Cardiac muscle cell (in vitro differentiated cells and primary cell): ENCODE measurements at places on chromosomes 11 and 22. TPM values are rescaled to one million over a fixed set of nuclear protein-coding genes. Genes with fewer than 3 reads are reported as not detected.

GRCh38 chr22:22770280-22770871 is 117.2 kb upstream of the IGLL5 start:
- no peaks in the 10 kb centered on the region for H3K4me1 ChIP-seq
- DNase-seq = peak; percentile 44
- H3K27ac ChIP-seq = no peak overlapping the region
- H3K27me3 ChIP-seq = no peaks in the 10 kb centered on the region

GRCh38 chr11:29263971-29264682 is 752.7 kb downstream of the KCNA4 start:
- no peaks in the 10 kb centered on the region for H3K27me3 ChIP-seq
- no peaks in the 10 kb centered on the region for H3K4me1 ChIP-seq
- H3K27ac ChIP-seq = no peak overlapping the region

- peak overlapping the region; percentile 58 for H3K27ac ChIP-seq
- no peak overlapping the region for H3K4me3 ChIP-seq
- no peaks in the 10 kb centered on the region for H3K27me3 ChIP-seq
- peaks cover 23% of the 10 kb centered on the region for H3K36me3 ChIP-seq
- no peaks in the 10 kb centered on the region for H3K4me1 ChIP-seq
Measured at GRCh38 chr11:16759857-16760508, 21.5 kb downstream of the C11orf58 start.

- no peaks in the 10 kb centered on the region for H3K36me3 ChIP-seq
- H3K4me1 ChIP-seq = peaks cover 20% of the 10 kb centered on the region
- H3K27me3 ChIP-seq = peaks cover 85% of the 10 kb centered on the region
- H3K27ac ChIP-seq = no peak overlapping the region
Measured at GRCh38 chr11:114057605-114058004, 1.9 kb upstream of the ZBTB16 start.

GRCh38 chr11:42296910-42297309 is 837.5 kb upstream of the LRRC4C start:
- H3K4me1 ChIP-seq = no peaks in the 10 kb centered on the region
- no peak overlapping the region for H3K27ac ChIP-seq
- H3K4me3 ChIP-seq = no peak overlapping the region
- no peaks in the 10 kb centered on the region for H3K36me3 ChIP-seq

DNA sequence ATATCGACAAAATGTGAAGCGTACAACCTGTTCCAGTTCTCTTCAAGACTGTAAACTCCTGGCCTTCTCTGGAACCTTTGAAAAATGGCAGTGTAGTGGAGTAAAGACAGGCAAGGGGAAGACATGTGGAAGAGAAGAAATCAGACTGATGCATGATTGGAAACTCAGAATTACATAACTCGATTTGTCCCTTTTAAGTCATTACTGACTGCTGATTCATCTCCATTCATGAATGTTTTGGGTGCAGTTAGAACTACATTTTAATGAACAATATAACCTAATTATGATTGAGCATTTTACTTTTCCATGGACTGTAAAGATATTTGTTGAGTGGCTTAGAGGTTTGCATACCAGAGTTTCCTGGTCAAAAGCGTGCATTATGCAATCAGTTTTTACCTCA is 32.9 kb downstream of the FAT3 start:
- H3K36me3 ChIP-seq = no peaks in the 10 kb centered on the region
- no peak overlapping the region for H3K4me3 ChIP-seq
- H3K27me3 ChIP-seq = no peaks in the 10 kb centered on the region
- DNase-seq = no peak
- peaks cover 27% of the 10 kb centered on the region for H3K4me1 ChIP-seq

DNA sequence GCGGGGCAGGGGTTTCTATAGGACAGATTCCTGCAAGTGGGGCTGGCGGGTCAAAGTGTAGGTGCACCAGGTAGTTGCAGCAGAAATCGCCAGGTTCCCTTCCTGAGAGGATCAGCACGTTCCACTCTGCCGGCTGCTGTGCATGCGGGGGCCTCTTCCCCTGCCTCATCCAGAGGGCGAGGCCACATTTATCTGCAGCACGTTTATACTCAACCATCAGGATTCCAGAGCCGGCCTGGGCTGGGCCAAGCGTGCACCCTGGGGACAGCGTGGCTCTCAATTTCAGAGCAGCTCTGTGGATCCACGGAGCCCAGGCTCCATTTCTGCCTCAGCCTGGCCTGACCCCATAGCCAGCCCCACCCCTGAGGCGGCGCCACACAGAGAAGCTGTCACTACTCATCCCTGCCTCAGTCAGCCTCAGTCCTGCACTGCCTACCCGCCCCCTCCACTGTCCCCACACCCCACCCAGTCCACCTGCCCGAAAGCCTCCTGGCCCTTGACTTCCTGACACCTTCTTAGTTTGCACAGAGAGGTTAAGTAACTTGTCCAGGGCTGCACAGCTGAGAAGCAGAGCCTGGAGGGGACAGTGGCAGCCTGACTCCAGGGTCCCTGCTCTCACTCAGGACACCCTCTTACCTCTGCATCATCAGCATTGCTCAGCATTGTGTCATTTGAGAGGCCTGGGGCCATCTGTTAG is 45.9 kb upstream of the RTL6 start:
- H3K36me3 ChIP-seq = no peaks in the 10 kb centered on the region
- H3K4me3 ChIP-seq = no peak overlapping the region
- H3K4me1 ChIP-seq = peaks cover 9% of the 10 kb centered on the region
- no peaks in the 10 kb centered on the region for H3K27me3 ChIP-seq
- no peak overlapping the region for H3K27ac ChIP-seq

- no peaks in the 10 kb centered on the region for H3K27me3 ChIP-seq
- H3K4me3 ChIP-seq = no peak overlapping the region
- H3K27ac ChIP-seq = no peak overlapping the region
- no peaks in the 10 kb centered on the region for H3K36me3 ChIP-seq
Measured at GRCh38 chr11:129578006-129578405, 202.4 kb downstream of the BARX2 start.

DNA sequence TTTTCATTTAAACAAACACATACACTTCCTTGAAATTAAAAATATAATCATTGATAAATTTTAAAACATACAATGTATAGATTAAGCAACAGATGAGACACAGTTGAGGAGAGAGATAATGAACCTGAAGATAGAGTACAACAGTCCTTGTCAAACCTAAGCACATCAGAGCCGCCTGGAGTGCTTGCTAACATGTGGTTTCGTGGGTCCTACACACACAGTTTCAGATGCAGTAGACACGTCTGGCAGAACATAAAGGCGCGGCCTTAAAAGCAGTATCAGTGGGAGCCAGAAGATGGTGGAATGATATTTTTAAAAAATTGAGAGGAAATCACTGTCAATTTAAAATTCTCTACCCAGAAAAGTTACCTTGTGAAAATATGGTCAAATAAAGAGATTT is 134.4 kb downstream of the MPPED1 start:
- H3K4me3 ChIP-seq = no peak overlapping the region
- H3K27ac ChIP-seq = no peak overlapping the region
- H3K4me1 ChIP-seq = no peaks in the 10 kb centered on the region
- H3K36me3 ChIP-seq = no peaks in the 10 kb centered on the region

- no peak for DNase-seq
- no peaks in the 10 kb centered on the region for H3K27me3 ChIP-seq
- H3K36me3 ChIP-seq = no peaks in the 10 kb centered on the region
Measured at GRCh38 chr11:110973401-110973980, 261.3 kb upstream of the ARHGAP20 start.

DNA sequence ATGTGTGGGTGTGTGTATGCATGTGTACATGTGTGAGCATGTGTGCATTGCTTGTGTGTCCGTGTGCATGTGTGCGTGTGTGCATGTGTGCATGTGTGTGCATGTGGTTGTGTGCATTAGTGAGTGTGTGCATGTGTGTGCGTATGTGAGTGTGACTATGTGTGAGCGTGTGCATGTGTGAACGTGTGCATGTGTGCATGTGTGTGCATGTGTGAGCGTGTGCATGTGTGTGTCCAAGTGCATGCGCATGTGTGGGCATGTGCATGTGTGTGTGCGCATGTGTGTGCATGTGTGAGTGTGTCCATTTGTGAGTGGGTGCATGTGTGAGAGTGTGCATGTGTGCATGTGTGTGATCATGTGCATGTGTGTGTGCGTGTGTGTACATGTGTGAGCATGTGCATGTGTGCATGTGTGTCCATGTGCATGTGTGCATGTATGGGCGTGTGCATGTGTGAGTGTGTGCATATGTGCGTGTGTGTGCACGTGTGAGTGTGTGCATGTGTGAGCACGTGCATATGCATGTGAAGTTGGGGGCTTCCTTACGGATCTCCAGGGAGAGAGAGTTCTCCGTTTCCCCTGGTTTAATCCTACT is 95.8 kb downstream of the ST3GAL4 start:
- DNase-seq = no peak
- peaks cover 3% of the 10 kb centered on the region for H3K27me3 ChIP-seq
- no peak overlapping the region for H3K4me3 ChIP-seq
- H3K27ac ChIP-seq = no peak overlapping the region
- no peaks in the 10 kb centered on the region for H3K36me3 ChIP-seq

- peaks cover 5% of the 10 kb centered on the region for H3K4me1 ChIP-seq
- no peaks in the 10 kb centered on the region for H3K36me3 ChIP-seq
- H3K27me3 ChIP-seq = peaks cover 34% of the 10 kb centered on the region
- H3K4me3 ChIP-seq = peak overlapping the region; percentile 55
Measured at GRCh38 chr22:30245181-30245984, 1.2 kb downstream of the LIF start.

- no peaks in the 10 kb centered on the region for H3K27me3 ChIP-seq
- no peaks in the 10 kb centered on the region for H3K4me1 ChIP-seq
- no peaks in the 10 kb centered on the region for H3K36me3 ChIP-seq
- H3K4me3 ChIP-seq = no peak overlapping the region
- DNase-seq = no peak
Measured at GRCh38 chr11:126834573-126834972, 166.0 kb downstream of the KIRREL3 start.

- DNase-seq = no peak
- H3K27ac ChIP-seq = no peak overlapping the region
- no peaks in the 10 kb centered on the region for H3K36me3 ChIP-seq
Measured at GRCh38 chr11:8036002-8036802, 44.8 kb upstream of the TUB start.

DNA sequence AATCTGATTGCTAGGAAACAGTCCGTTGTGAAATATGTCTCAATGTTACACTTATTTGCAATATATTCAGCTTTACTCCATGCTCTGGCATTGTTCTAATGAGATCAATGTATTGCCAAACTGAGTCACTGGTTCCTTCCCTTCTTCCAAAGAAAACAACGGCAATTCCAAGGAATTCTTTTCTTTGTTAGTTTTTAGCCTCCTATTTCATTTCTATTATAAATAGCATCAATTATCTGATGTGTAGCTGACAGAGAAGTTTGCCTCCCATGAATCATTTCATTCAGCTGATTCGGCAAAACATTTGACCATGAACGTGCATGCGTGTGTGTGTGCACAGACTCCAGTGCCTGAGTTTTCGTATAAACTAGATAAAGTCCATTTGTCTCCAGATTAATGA is 346.8 kb downstream of the ETS1 start:
- peaks cover 7% of the 10 kb centered on the region for H3K4me1 ChIP-seq
- H3K27me3 ChIP-seq = no peaks in the 10 kb centered on the region
- no peak overlapping the region for H3K4me3 ChIP-seq
- no peak for DNase-seq
- no peak overlapping the region for H3K27ac ChIP-seq

GRCh38 chr11:111792314-111792713 is 26.1 kb upstream of the PPP2R1B start:
- H3K27me3 ChIP-seq = no peaks in the 10 kb centered on the region
- no peaks in the 10 kb centered on the region for H3K4me1 ChIP-seq
- H3K36me3 ChIP-seq = no peaks in the 10 kb centered on the region
- DNase-seq = no peak

GRCh38 chr11:48014917-48015316 is 34.6 kb downstream of the PTPRJ start:
- DNase-seq = no peak
- no peak overlapping the region for H3K27ac ChIP-seq
- no peaks in the 10 kb centered on the region for H3K27me3 ChIP-seq
- peaks cover 33% of the 10 kb centered on the region for H3K4me1 ChIP-seq

DNA sequence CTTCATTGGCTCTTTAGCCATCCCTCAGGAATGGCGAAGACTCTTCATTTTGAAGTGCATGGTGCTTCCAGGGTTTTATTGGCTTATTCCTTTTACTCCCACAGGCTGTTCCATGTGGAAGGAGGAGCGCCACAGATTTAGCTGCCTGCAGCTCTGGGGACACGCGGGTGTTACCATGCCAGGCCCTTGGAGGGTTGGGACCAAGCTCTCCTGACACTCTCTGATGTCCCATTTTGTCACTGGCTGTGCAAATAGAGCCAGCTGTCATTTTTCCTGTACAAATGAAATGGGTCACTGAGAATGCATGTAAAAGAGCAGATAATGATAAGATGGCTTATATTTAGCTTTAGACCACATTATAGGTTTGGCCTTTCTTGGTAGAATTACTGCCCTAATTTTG is 9.2 kb downstream of the THYN1 start:
- no peak for DNase-seq
- no peak overlapping the region for H3K4me3 ChIP-seq
- H3K27ac ChIP-seq = no peak overlapping the region
- peaks cover 27% of the 10 kb centered on the region for H3K36me3 ChIP-seq
- H3K4me1 ChIP-seq = no peaks in the 10 kb centered on the region

Gene SLC22A6
- not detected in 2 replicates for total RNA-seq

Gene MMP12
- not detected in 2 replicates for total RNA-seq

Gene VSIG10L2
- total RNA-seq = not detected in 2 replicates

Gene TMEM45B
- total RNA-seq = 0.18 and 0.33 TPM in 2 replicates

Gene GAS2L1
- 14.3 and 17.3 TPM in 2 replicates for total RNA-seq

Gene SYCE3
- not detected in 2 replicates for total RNA-seq

Gene GLYAT
- not detected in 2 replicates for total RNA-seq

Gene KRTAP5-11
- total RNA-seq = not detected in 2 replicates
